Naive thymus-derived CD8-positive, alpha-beta T cell (primary cell): ENCODE measurements at places on chromosomes 1 and 21.

DNA sequence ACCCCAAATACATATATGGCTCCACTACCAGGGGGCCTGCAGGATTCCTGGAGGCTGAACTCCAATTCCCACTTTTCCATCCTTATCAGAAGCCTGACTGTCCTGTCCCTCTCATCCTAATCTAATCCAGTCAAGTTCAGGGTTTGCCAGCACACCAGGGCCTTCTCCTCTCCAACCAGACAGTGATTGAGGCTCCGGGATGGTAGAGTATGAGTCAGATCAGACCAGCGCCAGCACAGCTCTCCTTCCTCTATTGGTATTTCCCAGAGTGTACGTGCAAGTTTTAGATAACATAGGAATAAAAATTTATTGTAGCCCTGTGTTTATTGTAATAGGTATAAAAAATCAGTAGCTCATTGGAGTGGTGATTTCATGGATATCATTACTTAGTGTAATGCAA is 24.5 kb upstream of the RCSD1 start:
- DNase-seq = no peak

DNA sequence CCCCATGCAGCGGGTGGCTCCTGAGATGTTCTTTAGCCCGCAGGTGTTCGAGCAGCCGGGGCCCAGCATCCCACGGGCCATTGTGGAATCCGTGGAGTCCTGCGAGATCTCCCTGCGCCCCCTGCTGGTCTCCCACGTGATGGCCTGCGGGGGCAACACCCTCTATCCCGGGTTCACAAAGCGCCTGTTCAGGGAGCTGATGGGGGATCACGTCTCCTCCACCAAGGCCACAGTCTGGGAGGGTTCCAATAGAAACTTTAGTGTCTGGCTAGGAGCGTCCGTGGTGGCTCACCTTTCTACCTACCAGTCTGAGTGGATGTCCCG is 71.0 kb downstream of the ACTL8 start:
- no peak for DNase-seq

DNA sequence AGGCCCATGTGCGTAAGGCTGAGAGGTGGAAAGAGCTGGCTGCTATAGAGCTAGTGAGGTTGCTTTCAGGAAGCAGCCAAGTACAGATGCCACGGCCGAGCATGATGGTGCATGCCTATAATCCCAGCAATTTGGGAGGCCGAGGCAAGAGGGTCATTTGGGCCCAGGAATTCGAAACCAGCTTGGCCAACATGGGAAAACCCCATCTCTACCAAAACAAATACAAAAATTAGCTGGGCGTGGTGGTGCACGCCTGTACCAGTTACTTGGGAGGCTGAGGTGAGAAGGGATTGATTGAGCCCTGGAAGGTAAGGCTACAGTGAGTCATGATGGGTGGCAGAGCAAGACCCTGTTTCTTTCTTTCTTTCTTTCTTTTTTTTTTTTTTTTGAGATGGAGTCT is 2.7 kb downstream of the CCDC24 start:
- no peak for DNase-seq

DNA sequence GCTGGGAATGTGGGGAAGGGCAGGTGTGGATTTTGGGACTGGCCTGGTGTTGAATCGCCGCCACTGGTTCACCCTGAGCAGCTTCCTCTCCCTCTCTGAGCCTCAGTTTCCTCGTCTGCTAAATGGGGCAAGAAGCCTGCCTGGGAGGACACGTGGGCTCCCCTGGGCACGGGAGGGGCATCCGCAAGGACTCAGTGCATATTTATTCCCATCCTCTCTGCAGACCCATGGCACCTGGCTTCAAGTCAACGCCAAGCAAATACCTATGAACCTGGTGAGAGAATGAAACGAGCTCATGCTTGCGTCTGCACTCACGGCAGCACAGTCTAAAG is 234.4 kb downstream of the PTPRU start:
- no peak for DNase-seq

- DNase-seq = no peak
Observed at GRCh38 chr21:36551731-36552433, 72.0 kb upstream of the CLDN14 start.

DNA sequence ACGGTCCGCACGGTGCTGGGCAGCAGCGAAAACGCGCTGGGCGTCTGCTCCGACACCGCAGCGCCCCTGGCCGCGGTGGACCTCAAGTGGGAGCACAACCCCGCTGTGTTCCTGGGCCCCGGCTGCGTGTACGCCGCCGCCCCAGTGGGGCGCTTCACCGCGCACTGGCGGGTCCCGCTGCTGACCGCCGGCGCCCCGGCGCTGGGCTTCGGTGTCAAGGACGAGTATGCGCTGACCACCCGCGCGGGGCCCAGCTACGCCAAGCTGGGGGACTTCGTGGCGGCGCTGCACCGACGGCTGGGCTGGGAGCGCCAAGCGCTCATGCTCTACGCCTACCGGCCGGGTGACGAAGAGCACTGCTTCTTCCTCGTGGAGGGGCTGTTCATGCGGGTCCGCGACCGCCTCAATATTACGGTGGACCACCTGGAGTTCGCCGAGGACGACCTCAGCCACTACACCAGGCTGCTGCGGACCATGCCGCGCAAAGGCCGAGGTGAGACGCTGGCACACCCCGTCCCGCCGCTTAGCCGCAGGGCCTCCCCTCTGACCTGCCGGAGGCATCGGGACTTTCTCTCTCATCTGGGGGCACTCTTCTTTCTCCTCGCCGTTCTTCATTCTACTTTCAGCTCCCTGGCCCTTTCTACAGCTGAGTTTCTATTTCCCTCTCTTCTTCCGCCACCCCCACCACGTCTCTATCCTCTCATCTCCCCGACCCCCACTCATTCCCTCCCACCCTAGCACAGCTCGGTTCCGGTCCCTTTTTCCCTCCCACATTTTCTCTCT is 1.0 kb downstream of the NPR1 start:
- no peak for DNase-seq

- DNase-seq = no peak
Observed at GRCh38 chr21:42534421-42535378, 21.0 kb downstream of the SLC37A1 start.

- no peak for DNase-seq
Observed at GRCh38 chr1:183876309-183876708, 71.4 kb downstream of the RGL1 start.

GRCh38 chr1:50955116-50955515 is 5.0 kb downstream of the FAF1 start:
- no peak for DNase-seq

GRCh38 chr1:195604287-195604686 is 1004.0 kb downstream of the KCNT2 start:
- no peak for DNase-seq

DNA sequence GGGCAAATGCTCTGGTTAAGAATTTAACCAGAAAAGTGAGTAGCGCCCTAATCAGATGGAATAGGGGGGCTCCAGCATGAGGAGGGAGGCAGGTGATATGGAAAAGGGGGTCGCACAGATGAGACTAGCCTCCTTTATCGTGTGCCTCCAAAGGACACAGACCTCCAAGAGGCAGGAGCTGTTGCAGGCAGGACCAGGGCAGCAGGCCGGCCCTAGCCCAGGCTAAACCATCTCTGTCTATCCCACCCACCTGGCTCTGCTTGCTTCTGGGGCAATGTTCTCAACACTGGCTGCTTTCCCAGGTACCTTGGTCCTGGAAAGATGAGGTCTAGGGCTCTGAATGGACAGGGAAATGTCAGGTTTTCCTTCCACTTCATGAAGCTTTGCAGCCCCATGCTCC is 36.3 kb downstream of the C2CD2 start:
- DNase-seq = no peak

DNA sequence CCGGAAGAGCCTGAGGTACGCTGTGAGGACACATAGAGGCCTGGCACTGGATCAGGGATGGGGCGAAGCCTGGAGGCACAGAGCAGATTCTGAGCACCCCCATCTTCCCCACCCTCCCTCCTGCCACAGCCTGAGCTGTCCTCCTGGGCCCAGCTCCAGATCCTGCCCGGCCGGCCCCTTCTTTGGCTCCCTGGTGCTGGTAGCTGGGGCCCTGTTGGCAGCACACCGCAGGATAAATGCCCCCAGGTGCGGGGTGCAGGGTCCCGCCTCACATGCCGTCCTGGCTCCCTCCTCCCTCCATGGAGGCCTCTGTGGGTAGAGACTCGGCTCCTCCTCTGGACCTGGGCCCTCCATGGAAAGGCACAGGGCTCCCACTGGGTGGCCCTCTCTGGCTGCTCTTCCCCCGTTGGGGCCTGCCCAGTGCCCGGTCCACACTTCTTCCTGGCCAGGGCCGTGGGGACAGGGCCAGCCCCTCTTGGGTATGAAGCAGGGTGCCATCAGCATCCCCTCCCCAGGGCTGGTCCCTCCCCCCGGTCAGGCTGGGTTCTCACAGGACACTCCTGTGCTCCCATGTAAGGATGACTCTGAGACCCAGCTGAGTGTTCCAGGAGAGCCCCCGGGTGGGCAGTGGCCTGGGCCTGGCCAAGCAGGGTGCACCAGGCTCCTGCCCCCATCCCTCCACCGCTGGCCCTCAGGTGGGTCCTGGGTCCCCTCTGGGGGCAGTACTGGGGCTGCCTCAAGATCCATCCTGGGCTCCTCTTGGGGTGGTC is 1.1 kb upstream of the OBSCN start:
- DNase-seq = no peak

DNA sequence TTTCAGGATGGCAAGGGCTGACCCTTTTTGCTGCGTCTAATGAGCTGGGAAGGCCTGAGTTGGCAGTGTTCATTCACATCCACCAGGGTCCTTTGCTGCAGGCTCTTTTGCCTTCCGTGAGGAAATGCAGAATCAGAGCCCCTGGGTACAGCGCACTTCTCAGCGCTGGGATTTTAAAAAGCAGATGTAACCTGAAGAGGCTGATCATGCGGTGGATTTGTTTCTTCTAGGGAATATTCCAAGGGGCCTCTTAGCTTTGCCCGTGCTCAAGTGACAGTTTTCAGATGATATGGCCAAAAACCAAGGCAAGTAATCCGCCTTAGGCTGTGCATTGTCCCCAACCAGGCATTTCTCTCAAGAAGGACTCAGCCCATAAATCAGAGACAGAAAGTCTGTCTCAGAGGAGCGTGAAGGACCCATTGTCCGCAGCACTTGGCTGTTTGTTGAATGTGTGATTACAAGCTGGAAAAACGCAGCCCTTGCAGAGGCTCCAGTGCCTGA is 237.6 kb downstream of the PTPRC start:
- no peak for DNase-seq

DNA sequence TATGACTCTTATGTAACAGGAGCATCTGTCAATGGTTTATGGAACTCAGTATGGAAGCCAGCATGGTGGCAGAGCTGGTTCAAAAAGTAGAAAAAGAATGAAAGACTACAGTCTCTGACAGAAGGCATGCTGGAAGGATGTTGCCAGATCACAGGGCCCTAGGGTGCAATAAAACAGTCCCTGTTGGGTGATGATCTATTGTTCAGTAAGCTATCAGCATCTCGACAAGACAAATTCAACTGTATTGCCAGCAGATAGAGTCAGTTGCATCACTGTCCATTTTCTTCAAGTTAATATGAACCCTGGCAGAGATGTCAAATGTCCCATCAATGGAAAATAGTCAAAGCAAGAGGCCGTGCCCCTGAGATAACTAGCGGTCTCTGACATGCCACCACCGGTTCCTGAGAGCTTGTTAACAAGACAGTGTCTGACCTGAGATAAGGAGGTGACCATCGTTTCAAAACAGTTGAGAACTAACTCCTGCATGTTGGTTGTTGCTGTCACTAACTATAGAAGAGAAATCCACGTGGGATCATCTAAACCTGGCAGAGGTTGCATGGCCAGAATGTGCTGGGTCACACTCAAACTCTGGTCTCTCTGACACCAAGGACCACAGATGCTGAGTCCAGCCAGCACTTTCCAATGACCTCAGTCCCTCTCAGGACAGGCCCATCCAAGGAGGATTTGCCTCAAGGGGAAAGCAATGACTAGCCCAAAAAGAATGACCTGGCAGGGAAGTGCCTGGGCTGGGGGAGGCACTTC is 125.9 kb downstream of the RIPK4 start:
- no peak for DNase-seq

DNA sequence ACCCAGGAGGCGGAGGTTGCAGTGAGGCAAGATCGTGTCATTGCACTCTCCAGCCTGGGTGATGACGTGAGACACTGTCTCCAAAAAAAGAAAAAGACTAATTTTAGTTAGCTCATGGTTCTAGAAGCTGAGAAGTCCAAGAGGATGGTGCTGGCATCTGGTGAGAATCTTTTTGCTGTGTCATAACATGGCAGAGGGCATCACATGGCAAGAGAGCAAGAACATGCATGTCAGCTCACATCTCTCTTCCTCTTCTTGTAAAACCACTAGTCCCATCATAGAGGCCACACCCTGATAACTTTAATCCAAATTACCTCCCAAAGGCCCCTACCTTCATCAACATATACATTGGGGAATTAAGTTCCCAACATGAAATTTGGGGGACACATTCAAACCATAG is 13.8 kb upstream of the CNN3 start:
- no peak for DNase-seq

DNA sequence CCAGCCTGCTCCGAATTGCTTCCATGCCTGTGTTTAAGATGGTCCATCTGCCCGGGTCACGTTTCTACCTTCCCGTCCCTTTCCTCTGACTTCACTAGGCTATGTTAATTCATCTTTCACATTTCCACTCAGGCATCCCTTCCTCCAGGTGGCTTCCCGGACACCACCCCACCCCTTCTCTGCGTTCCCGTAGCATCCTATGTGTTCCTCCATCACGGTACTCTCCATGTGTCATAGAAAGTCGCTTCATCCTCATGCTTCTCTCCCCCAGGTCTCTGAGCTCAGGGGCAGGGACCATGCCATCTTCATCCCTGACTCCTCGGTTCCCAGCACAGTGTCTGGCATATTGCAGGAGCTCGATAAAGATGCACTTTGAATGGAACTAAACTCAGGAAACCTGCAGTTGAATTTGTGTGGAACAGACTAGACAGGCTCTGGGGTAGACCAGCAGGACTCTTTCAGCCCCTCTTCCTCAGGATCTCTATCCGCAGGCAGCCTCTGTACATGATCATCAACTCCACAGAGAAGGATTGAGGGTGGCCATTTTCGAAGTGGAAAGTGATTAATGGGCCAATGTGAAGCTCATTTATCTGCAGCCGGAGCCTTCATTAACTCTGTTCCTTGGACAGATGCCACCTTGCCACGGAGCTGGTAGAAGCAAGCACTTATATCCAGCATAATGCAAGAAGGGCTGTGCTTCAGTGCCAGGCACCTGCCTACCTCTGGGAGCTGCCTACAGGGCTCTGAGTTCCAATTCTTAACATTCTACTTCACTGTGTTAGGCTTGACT is 9.1 kb downstream of the C1orf226 start:
- DNase-seq = no peak

DNA sequence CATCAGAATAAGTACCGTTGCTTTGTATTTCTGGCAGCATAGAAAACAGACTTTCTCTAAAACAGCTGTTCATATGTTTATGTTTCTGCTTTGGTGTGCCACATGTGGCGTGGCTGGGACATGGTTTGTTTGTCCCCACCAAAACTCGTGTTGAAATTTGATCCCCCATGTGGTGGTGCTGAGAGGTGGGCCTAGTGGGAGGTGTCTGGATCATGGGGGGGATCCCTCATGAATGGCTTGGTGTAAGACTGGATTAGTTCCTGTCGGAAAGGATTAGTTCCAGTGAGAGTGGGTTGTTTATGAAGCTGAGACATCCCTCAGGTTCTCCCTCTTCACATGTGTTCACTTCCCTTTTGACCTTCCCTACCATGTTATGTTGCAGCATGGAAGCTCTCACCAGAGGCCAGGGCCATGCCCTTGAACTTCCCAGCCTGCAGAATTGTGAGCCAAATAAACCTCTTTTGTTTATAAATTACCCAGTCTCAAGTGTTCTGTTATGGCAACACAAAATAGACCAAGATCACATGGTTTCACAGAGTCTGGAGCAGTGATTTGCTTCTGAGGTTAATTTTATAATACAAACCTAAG is 17.9 kb upstream of the H3-3A start:
- DNase-seq = no peak

GRCh38 chr1:97814804-97815203 is 106.0 kb downstream of the DPYD start:
- no peak for DNase-seq
